Effector CD4-positive, alpha-beta T cell (primary cell): ENCODE measurements at places on chromosomes 4 and X.

- DNase-seq = no peak
Measured at GRCh38 chrX:153499876-153500275, 5.1 kb downstream of the BGN start.

DNA sequence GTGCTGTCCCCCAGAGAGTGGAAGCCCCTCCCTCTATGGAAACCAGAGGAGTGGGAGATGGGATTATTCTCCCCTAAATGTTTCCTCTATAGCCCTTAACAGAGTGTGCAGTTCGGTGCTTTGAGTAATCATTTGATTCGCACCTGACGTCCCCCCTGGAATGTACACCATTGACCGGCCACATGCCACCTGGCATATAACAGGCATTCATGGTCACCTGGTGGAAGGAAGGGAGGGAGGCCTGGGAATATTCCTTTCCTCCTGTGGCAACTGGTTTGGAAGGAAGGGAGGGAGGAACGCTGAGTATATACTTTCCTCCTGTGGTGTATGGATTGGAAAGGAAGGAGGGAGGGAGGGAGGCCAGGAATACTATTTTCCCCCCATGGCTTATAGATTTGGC lies 77.2 kb downstream of the CRMP1 start:
- DNase-seq = no peak

GRCh38 chrX:153967536-153968224 lies 3.9 kb downstream of the HCFC1 start:
- no peak for DNase-seq

DNA sequence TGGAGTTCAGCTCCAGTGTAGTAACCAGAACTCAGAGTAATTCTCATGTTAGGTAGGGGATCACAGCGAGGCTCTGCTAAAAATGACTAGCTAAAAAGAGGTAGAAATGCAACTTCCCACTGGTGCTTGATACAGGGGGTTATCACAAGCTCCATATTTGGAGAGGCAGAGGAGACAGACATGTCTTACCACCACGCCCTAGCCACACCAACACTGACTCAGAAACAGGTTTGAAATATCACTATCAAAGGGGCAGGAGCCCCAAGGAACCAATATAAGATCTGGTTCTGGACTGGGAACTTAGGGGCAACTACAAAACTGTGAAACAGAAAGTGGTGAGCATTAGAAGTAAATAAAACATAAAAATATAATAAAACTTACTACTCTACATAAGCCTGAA lies 62.9 kb downstream of the IQCM start:
- DNase-seq = no peak

DNA sequence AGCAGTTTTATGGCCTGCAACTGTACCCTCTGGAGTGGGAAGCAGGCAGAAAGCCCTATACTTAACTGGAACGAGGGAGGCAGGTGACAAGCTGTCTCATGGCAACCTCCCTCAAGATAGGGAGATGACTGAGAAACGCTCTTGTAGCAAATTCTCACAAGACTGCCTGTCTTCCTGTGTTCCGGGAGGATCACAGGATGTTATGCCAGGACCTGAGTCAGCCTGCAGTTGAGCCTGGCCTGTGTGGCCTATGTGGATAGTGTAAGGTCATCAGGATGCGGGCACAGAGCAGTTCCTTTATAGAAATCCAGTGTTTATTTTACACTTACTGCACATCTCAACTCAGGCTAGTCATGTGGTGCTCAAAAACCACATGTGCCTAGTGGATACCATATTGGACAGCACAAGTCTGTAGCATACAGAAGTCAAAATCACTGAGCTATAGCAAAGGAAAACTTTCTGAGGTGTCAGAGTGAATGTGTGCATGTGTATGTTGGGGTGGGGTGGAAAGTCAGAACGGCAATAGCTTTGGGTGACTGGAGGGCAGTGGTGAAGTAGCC lies 25.2 kb downstream of the TAF7L start:
- no peak for DNase-seq

DNA sequence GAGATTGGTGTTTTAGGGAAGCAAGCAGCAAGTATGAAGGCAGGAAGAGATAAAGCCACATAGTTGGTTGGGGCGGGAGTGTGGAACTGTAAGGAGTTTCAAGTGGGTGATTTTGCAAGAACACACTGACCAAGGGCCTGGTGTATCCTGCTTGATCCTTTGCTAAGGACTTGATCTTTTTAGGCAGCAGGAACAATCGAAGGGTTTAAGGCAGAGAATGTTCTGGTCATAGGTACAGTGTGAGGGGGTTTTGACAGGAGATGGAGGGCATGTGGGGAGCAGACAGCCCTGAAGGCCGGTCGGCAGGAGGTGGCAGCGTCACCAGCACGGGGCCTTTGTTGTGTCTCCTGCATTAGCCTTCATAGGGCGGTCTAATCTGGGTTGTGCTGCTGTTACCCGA lies 54.7 kb downstream of the FAM193A start:
- DNase-seq = no peak

- DNase-seq = no peak
Measured at GRCh38 chr4:43456383-43456782, 563.9 kb downstream of the GRXCR1 start.

DNA sequence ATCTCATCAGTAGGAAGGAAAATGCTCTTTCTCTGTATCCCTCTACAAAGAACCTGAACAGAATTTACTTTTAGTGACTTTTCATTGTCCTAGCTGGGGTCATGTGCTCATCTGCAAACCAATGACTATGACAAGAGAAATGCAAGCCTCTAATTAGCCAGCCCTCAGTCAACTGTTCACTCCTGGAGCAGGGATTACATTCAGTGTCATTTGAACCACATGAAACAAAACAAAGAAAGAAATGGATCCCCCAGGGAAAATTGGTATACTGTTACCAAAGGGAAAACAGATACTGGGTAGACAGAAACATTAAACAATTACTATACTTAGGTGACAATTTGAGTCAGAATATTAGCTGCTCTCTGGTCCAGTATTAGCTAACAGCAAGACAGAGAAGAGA lies 173.6 kb downstream of the RCHY1 start:
- DNase-seq = no peak

GRCh38 chr4:38157592-38157991 lies 197.4 kb downstream of the PTTG2 start:
- no peak for DNase-seq

- no peak for DNase-seq
Measured at GRCh38 chr4:1164040-1164439, 8.3 kb downstream of the SPON2 start.

GRCh38 chr4:95531141-95531540 lies 17.6 kb downstream of the UNC5C start:
- no peak for DNase-seq

- DNase-seq = no peak
Measured at GRCh38 chr4:22941688-22942375, 249.1 kb downstream of the GBA3 start.

GRCh38 chr4:146256328-146256727 lies 42.0 kb downstream of the REELD1 start:
- no peak for DNase-seq

DNA sequence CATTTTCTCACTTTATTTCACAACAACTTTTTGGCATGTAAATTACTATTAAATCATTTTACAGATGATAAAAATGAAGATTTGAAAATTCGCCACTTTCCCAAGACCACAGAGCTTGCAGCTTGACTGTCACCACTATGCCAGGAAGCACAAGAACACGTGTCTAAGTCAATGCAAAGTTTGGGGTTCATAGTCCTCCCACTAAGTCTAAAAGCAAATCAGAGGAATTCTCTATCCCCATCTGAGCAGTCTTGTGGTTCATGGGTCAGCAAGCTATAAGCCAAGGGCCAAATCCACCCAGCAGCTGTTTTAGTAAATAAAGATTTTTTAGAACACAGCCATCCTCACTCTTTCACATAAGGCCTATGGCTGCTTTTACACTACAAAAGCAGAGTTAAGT lies 833.3 kb upstream of the INTU start:
- no peak for DNase-seq
